Right atrium auricular region (tissue), 2 donors: ENCODE measurements at places on chromosomes 12 and 14.

GRCh38 chr12:3168223-3169221, 91.3 kb downstream of the TSPAN9 start:
- DNase-seq, result no peak

GRCh38 chr12:6914246-6914946, at the start of gene ENO2:
TSS of gene ENO2 (plus strand) at chr12:6914580. CDS start at chr12:6915833, 1,253 bp downstream.
- DNase-seq, result peak; percentile 84

GRCh38 chr12:94718114-94718513, 67.8 kb upstream of the TMCC3 start:
- no peak for DNase-seq

GRCh38 chr12:114666746-114667668, 17.0 kb downstream of the TBX3 start:
- DNase-seq, result no peak

GRCh38 chr12:80634903-80635302, 72.5 kb upstream of the MYF6 start:
- no peak for DNase-seq

DNA sequence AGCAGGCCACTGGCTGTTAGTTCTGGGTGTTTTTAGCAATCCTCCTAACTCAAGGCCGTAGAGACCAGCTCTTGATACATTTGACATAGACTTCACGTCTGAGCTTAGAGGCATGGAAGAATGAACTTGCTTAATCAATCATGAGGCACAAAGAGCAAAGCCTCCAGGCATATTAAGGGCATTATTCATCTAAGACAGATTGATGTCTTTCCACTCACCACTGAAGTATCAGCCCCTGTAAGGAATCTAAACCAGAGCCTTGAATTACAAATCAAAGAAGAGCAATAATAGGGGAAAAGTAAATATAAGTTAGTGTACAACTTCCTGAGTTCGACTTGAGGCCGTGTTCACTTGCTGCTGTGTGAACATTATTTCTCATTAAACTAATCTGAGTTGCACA, 1470.7 kb downstream of the AACS start:
- no peak for DNase-seq

- DNase-seq, result no peak
These were observed 19.3 kb downstream of the ZC2HC1C start for GRCh38 chr14:75088566-75089373.

GRCh38 chr12:114636723-114637480, 47.1 kb downstream of the TBX3 start:
- DNase-seq, result no peak

- DNase-seq, result no peak
These were observed 79.2 kb upstream of the BTG1 start for GRCh38 chr12:92224685-92225331.

- no peak for DNase-seq
These were observed 69.2 kb downstream of the STAB2 start for GRCh38 chr12:103656291-103656690.

DNA sequence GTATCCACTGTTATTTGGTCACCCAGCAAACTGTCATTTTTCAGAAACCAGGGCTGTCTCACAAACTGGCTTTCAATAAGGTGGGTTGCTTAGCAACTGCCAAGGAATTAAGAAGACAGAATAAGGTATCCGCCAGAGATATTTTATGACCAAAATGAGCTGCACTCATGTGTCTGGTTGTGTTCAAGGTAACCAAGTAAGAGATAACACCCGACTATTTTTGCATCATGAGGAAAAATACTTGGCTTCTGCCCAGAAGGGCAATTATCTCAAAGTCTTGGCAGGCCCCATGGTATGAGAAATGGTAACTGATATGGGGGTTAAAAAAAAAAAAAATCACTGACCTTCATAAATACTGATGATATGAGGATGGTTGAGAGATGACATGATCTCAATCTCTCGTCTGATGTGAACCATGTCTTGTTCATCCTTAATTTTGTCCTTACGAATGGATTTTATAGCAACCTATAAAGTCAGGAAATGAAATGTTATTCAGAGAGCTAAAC, 32.6 kb downstream of the NUAK1 start:
- DNase-seq, result no peak

- no peak for DNase-seq
These were observed 336.3 kb downstream of the BMP4 start for GRCh38 chr14:53620317-53620716.

DNA sequence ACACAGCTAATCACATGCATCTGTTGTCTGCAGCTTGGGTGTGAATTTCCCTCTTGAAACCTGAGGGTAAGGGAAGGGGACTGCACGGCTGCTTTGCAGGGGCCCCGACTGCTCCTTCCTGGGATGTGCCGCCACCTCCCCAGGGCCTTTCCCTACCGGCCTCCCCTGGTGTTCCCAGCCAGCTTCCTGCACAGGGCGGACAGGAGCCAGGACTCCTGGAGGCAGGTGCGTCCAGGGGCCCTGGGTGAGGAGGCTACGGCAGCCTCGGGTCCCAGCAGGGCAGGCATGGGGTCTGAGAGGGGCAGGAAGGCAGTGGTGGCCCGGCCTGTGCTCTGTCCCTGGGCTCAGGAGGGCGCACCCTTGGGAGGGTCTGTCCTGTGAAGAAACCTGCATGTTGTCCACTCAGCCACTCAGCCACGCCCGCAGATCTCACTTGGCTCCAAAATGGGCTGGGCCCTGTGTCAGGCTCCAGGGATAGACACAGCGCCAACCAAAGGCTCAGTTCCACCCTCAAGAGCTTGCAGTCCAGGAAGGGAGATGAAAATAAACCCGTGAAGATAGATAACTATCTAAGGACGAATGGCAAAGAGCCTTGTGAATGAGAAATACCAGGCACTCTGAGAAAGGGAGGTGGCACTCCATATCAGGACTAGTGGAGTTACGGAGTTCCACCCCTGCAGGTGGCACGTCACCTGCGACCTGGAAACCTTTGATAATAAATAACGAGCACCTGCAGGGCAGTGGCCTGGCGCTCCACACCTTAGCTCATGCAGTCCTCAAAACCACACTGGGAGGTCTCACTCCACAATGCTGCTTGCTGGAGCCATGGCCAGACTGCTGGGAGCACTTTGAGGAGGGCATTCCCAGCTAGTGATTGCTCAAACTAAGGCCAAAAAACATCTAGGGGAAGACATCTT, 427.4 kb downstream of the AACS start:
- DNase-seq, result no peak

DNA sequence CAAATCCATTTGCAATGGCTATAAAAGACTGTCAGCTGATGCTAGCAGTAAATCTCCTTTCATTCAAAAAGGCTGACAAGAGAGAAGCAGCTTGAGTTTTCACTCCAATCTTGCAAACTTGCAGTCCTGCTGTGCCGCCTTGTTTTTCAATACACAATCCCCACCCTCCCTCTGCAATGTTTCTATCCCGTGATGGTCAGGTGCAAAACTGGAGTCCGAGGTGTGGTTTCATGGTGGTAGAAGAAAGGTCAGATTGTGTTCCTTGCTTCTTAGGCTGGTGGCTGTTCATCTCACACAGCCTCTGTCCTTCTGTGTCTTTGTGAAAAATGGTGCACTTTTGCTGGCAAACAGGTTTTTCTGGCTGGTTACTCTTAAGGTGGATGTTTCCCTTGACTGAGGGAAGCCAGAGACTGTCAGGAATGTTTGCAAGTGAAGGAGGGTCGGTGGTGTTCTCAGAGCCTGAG, 27.7 kb upstream of the TBX3 start:
- DNase-seq, result no peak

- DNase-seq, result no peak
These were observed 441.3 kb downstream of the DAD1 start for GRCh38 chr14:22147716-22148115.
